ENCODE measurements at places on chromosomes 6 and 20.

DNA sequence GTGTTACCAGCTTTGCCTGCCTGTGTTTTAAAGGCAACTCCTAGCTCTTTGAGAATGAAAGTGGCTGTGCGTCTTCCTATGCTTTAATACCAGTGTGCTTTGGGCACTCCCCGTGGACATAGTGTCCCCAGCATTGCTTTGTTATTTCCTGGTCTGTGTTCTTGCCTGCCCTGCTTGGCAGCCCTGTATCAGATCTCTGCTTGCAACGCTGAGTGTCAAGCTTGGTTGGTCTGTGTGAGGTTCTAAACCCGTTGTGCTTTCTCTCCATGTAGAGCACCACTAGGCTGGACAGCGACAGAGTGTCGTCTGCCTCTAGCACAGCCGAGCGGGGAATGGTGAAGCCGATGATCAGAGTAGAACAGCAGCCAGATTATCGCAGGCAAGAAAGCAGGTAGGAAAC, 80.2 kb downstream of the AFDN start:
- peak; percentile 81 for ATAC-seq

GRCh38 chr20:51275181-51275580, 252.3 kb upstream of the KCNG1 start:
- no peak for ATAC-seq

DNA sequence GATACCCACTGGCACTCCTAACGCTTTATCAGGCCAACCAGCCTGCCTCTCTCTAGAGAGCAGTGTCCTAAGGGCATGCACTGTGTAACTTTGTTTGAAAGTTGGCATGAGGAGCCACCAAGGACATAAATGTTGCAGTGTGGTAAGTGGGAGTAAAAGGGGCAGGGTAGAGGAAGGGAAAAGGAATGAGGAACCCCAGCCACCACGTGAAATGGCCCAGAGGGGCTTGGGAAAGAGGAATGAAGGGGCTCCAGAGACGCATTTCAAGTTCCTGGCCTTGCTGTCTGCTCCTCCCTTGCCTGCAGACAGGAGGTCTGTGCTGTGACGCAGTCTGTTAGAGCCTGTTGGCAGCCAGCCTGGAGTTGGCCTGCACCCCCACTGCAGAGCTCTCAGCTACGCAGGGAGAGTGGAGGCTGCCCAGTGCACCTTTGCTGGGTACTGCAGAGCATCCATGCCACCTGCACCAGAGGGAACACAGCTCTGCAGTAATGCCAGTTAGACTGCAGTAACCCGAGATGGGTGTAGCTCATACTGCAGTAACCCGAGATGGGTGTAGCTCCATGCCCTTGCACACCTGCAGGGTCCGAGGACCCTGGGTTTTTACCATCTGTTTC, 86.8 kb upstream of the SNAP25 start:
- peak; percentile 63 for ATAC-seq

- no peak for ATAC-seq
Observed at GRCh38 chr6:33836806-33837469, 33.1 kb upstream of the MLN start.

DNA sequence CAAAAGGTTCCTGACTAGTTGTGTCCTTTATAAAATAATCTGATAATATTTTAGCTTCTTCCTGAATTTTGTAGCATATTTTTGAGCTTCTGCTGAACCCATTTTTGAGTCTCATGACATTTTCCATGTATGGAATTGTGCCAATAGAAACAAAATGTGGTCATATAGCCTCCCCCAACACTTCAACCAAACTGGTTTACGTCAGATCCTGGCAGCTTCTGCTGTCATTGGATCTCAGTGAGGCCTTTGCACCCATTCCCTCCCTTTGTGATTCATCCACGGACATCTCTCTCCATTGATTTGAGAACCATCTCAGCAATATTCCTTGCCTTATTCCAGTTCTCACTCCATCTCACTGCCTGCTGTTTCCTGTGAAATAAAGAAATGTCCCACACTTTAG, 166.0 kb upstream of the PROKR2 start:
- ATAC-seq = no peak

DNA sequence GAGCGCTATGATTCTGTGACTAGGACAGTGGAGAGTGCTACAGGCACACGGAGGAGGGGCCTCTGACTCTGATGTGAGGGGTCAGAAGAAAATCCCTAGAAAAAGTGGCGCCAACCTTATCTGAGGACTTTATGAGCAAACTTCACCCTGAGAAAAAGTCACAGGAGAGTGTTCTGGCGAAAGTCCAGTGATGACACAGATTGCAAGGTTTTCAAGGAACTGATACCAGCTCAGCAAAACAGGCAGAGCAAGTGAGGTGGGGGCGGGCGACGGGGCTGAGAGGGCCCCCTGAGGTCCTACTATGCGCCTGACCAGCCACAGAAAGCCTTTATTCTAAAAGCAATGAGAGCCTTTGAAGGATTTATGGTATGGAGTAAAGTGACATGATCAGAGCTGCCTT, 73.3 kb downstream of the SLC22A23 start:
- no peak for ATAC-seq

GRCh38 chr20:62624719-62625453, 17.4 kb upstream of the SLCO4A1 start:
- ATAC-seq = no peak

DNA sequence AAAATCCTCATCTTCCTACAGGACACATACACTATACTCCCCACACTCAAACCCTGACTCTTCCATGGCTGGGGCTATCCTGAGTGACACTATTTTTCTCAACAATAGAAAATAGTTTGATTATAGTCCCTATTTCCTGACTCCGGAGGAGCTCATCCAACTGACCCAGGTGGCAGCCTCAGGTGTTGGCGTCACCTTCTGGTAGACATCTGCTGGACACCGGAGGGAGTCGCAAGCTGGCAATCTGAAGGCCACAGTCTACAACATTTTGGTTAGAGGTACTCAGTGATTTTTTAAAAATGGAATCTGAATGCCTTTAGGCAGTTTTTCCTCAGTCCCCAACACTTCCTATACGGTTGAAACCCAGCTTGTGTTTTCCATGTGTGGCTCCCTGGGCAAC, 32.2 kb upstream of the OCSTAMP start:
- no peak for ATAC-seq

- ATAC-seq = peak; percentile 90
Observed at GRCh38 chr20:13510837-13511488, 127.8 kb downstream of the TASP1 start.

GRCh38 chr6:157200117-157200516, 123.2 kb downstream of the TMEM242 start:
- no peak for ATAC-seq

DNA sequence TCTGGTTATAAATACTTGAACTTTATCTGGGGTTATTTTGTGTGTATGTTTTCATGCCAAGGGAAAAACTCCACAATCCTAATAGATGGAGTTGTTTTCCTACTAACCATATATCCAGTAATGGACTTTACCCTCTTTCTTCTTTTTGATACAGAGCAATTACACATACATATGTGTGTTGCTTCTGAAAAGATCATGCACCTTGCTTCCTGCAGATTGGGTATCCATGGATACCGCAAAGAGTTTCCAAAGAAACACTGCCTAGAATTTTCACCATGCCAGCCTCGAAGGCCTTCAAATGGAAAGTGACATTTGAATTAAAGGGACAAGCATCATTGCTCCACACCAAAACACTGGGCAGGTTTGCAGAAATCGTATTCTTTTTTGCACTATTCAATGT, 26.8 kb downstream of the HDDC2 start:
- ATAC-seq = no peak

GRCh38 chr20:52975029-52975732, 3.0 kb downstream of the TSHZ2 start:
- no peak for ATAC-seq

DNA sequence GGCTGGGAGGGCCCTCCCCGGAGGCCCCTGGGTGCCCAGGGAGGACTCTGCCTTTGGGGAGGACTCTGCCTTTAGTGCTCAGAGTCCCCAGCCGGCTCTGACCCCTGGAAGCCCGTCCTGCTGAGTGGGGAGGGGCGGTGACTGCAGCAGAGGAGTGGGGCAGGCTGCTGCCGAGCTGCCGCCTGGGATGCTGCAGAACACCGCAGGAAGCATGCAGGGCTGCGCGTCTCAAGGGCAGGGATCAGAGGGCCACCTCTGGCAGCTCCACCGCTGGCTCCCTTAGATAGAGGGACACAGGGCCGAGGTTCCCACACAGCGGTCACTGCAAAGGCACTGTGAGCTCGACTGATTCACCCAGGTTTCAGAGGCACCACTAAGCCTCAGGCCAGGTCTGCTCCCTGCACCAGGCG, 82.2 kb upstream of the GATA5 start:
- no peak for ATAC-seq

DNA sequence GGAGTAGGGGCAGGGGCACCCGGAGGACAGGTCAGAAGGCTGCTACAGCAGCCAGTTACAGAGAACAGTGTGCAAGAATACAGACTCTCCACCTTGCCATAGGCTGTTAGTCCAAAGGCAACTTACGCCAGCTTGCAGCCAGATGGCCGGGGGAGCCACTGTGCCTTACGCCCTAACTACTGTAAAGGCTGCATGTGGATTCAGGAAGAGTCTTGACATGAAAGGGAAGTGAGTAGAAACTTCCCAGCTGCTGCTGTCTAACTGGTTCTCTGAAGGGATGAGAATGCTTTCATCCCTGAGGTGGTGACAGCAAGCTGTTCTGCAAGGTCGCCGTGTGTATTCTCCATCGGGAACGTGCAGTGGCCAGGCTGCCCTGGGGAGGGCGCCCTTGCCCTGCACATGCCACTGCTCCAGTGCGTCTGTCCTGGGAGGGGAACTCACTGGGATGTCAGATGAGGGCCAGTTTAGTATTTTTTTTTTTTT, 46.1 kb downstream of the LYRM4 start:
- ATAC-seq = peak; percentile 55

DNA sequence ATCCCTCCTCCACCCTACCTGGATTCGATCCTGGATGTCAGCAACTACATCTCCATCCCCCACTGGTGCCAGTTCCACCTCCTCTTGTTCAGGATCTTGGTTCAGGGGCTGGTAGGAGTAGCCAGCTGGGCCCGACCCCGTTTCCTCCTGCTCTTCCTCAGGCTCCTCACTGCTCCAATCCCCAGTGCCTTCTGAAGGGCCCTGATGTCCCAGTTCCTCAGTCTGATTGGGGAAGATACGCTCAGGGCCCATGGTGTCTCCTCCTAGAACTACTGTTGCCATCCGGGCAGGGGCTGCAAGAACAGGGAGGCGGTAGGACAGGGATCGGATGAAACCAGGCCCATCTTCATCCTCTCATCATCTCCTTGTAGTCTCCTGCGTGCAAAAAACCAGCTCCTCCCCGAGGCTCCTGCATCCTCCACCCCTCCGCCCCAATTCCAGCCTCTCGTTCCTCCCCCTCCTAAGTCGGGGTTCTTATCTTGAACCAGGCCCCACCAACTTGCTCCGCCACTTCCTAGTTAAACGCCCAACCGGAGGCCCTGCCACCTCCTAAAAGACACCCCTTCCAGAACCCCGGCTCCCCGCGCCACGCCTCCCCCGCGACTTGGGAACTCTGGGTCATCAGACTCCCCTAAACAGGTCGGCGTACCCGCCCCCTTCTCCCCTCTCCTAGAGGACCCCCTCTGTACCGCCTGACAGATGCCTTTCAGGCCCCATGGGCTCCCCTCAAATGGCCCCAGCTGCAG, 476 bp downstream of the MEA1 start:
- no peak for ATAC-seq

DNA sequence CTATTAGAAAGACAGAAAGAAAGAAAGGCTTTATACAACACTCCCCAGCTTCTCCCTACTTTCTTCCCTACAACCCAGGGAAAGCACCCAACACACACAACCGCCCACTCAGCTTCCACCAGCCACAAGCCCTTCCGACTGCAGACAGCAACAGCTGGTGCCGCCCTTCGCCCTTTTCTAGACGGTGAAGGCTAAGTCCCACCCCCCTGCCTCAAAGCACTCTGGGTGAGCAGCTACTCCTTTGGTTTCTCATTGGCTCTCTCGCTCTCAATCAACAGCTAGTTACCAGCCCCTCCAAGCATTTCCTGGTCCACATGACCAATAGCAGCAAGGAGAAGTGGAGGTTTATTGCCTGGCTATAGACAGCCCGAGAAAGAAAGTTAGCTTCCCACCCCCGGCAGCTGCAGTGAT, 230.1 kb upstream of the MOCS1 start:
- no peak for ATAC-seq

- no peak for ATAC-seq
Observed at GRCh38 chr6:120211955-120212792, 862.6 kb upstream of the MAN1A1 start.

DNA sequence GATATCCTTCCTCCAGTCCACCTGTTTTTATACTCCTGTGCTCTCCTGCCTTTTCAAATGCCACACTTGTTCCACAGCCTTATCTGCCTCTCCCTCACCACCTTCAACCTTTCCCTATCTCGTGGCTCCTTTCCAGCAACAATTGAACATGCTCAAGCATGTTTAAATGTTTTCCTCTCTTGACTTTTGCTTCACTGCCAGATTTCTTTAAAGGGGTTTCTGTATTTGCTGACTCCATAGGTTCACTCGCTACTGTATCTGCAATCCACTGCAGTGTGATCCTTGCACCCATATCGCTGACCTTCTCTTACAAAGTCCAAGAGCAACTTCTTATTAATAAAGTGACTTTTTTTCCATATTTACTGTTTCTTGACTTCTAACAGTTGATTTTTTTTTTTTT, 11.2 kb upstream of the GMNN start:
- no peak for ATAC-seq

DNA sequence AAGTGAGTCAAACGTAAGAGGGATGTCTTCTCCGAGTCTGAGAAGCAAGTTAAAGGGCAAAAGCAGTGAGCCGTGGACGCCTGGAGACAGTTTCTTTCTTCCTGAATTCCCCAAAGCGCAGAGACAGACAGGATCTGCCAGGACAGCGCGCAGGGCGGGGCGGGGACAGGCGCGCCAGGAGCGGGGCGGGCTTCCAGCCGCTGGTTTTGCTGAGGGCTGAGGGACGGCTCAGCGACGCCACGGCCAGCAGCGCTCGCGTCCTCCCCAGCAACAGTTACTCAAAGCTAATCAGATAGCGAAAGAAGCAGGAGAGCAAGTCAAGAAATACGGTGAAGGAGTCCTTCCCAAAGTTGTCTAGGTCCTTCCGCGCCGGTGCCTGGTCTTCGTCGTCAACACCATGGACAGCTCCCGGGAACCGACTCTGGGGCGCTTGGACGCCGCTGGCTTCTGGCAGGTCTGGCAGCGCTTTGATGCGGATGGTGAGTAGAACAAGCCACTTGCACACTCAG, at the start of gene SCGN:
SCGN (plus strand) TSS at position 209 of the 509 bp plus-strand sequence; CDS start at position 398, 189 bp downstream.
- ATAC-seq = no peak

DNA sequence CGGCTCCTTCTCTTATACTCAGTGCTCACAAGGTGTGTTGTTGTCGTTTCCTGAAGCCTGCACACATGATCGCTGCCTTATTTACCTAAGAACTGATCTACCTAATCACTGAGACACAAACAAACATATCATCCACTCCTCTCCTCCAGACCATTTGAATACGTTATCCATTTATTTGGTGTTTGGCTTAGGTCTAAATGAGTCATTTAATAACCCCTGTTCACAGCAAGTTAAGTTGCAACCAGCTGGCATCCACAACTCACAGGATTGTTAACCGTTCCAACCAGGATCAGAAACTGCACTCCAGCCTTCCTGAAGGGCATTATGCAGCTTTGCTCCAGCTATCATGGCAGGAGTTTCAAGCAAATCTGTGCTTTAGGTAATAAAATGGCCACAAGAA, 511.1 kb upstream of the MAP3K7 start:
- no peak for ATAC-seq
